ENCODE measurements at places on chromosomes 2 and 18. TPM values are rescaled to one million over a fixed set of nuclear protein-coding genes. Genes with fewer than 3 reads are reported as not detected.

- H3K27me3 ChIP-seq, result no peaks in the 10 kb centered on the region
- H3K27ac ChIP-seq, result no peak overlapping the region
- H3K4me1 ChIP-seq, result no peaks in the 10 kb centered on the region
- DNase-seq, result no peak
- no peak overlapping the region for H3K4me3 ChIP-seq
Measured at GRCh38 chr2:149686136-149687051, 98.8 kb upstream of the MMADHC start.

- no peak for DNase-seq
- H3K27ac ChIP-seq, result no peak overlapping the region
- H3K36me3 ChIP-seq, result peaks cover 92% of the 10 kb centered on the region
- H3K4me3 ChIP-seq, result no peak overlapping the region
- H3K4me1 ChIP-seq, result no peaks in the 10 kb centered on the region
Measured at GRCh38 chr2:15603948-15604347, 12.3 kb downstream of the DDX1 start.

Gene MROH2A
- not detected for polyA plus RNA-seq

Gene CNGA3
- not detected for polyA plus RNA-seq

GRCh38 chr2:235493775-235494715 is at the start of gene AGAP1:
TSS of gene AGAP1 (plus strand) at chr2:235494043.
- H3K27me3 ChIP-seq, result no peaks in the 10 kb centered on the region
- H3K4me3 ChIP-seq, result no peak within 1 kb of the TSS
- DNase-seq, result no peak
- no peak within 1 kb of the TSS for H3K27ac ChIP-seq
- no peaks in the 10 kb centered on the region for H3K36me3 ChIP-seq

DNA sequence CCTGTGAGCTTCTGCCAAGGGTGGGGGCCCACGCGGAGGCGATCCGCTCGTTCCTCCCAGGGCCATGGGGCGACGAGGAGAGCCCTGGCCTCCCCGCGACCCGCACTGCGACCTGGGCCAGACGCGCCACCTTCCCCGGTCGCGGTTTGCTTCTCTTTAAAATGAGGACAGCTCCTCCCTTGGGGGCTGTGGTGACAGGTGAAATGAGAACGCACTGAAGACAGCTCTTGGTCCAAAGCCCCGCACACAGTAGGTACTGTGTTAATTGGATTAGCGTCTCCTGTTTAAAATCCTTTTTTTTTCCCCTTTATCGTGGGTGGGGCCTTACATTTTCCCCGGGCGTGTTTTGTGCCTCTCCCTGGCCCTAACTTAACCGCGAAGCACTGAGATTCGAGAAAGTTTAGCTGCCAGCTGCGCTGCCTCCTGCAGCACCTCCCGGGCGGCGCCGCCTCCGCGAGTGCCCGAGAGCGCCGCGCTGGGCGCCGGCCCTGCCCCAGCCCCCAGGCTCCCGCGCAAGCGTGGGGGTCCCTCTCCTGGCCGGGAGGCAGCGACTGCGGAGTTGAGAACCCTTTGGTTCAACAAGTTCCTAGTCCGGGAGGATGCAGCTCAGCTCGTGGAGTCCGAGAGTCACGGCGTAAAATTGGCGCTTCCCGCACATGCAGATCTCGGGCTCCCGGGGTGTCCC is 1.1 kb downstream of the HPCAL1 start:
- H3K4me3 ChIP-seq, result peak overlapping the region; percentile 67
- no peaks in the 10 kb centered on the region for H3K27me3 ChIP-seq
- H3K4me1 ChIP-seq, result peaks cover 39% of the 10 kb centered on the region
- no peaks in the 10 kb centered on the region for H3K36me3 ChIP-seq
- no peak overlapping the region for H3K27ac ChIP-seq

Gene IL37
- not detected for polyA plus RNA-seq

GRCh38 chr18:56568986-56569385 is 69.4 kb downstream of the TXNL1 start:
- no peaks in the 10 kb centered on the region for H3K27me3 ChIP-seq
- H3K27ac ChIP-seq, result no peak overlapping the region
- no peaks in the 10 kb centered on the region for H3K4me1 ChIP-seq
- no peak for DNase-seq

- DNase-seq, result no peak
- H3K4me3 ChIP-seq, result no peak overlapping the region
- no peaks in the 10 kb centered on the region for H3K36me3 ChIP-seq
- H3K27ac ChIP-seq, result no peak overlapping the region
Measured at GRCh38 chr2:141058556-141058955, 1072.3 kb downstream of the LRP1B start.

- no peak overlapping the region for H3K27ac ChIP-seq
- no peaks in the 10 kb centered on the region for H3K4me1 ChIP-seq
- H3K27me3 ChIP-seq, result no peaks in the 10 kb centered on the region
- no peak overlapping the region for H3K4me3 ChIP-seq
- peaks cover 57% of the 10 kb centered on the region for H3K36me3 ChIP-seq
Measured at GRCh38 chr2:135150725-135151124, 98.6 kb downstream of the RAB3GAP1 start.

GRCh38 chr2:15633971-15634346 is 42.3 kb downstream of the DDX1 start:
- H3K4me3 ChIP-seq, result no peak overlapping the region
- no peak for DNase-seq
- H3K27ac ChIP-seq, result no peak overlapping the region
- no peaks in the 10 kb centered on the region for H3K27me3 ChIP-seq
- peaks cover 48% of the 10 kb centered on the region for H3K36me3 ChIP-seq
- H3K4me1 ChIP-seq, result no peaks in the 10 kb centered on the region

- DNase-seq, result no peak
- H3K4me1 ChIP-seq, result no peaks in the 10 kb centered on the region
- H3K36me3 ChIP-seq, result no peaks in the 10 kb centered on the region
- no peaks in the 10 kb centered on the region for H3K27me3 ChIP-seq
- H3K27ac ChIP-seq, result no peak overlapping the region
- H3K4me3 ChIP-seq, result no peak overlapping the region
Measured at GRCh38 chr18:10010611-10011015, 96.8 kb downstream of the VAPA start.

DNA sequence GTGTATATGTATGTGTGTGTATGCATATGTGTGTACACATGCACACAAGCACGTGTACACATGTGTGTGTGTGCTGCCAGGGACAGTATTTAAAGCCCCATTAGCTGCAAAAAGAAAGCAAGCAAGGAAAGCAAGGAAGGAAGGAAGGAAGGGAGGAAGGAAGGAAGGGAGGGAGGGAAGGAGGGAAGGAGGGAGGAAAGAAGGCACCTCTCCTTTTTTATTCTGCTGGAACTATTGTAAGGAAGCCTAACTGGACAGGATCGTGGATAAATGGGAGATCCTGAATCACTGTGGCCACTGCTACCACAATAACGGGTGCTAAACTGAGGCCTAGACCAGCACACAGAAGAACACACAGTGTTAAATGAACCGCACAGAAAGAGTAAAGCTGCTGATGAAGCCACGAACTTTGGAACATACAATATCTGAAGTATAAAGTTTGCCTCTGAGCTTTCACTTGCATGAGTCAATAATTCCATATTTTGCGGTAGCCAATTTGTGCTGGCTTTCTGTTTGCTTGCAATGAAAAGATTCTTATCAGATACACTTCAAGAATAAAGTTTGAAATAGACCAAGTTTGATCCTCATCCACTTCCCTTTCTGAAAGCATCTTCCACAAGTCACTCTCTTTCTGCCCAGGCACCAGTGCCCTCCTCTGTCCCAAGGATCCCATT is 15.5 kb downstream of the CACNB4 start:
- no peaks in the 10 kb centered on the region for H3K36me3 ChIP-seq
- H3K4me1 ChIP-seq, result no peaks in the 10 kb centered on the region
- H3K27ac ChIP-seq, result no peak overlapping the region
- no peak overlapping the region for H3K4me3 ChIP-seq
- no peak for DNase-seq

- peak overlapping the region; percentile 95 for H3K4me3 ChIP-seq
- peak overlapping the region; percentile 93 for H3K27ac ChIP-seq
- no peaks in the 10 kb centered on the region for H3K36me3 ChIP-seq
- peaks cover 10% of the 10 kb centered on the region for H3K4me1 ChIP-seq
Measured at GRCh38 chr2:201642086-201642578, 1.2 kb downstream of the TMEM237 start.

- H3K36me3 ChIP-seq, result no peaks in the 10 kb centered on the region
- H3K4me3 ChIP-seq, result no peak overlapping the region
- no peaks in the 10 kb centered on the region for H3K4me1 ChIP-seq
- no peak for DNase-seq
- no peak overlapping the region for H3K27ac ChIP-seq
- no peaks in the 10 kb centered on the region for H3K27me3 ChIP-seq
Measured at GRCh38 chr18:38010971-38011857, 445.6 kb upstream of the CELF4 start.

Gene OTOF
- polyA plus RNA-seq, result not detected

Gene RMDN2
- polyA plus RNA-seq, result 6.8 TPM

Gene PLA2R1
- not detected for polyA plus RNA-seq

- no peak overlapping the region for H3K4me3 ChIP-seq
- no peaks in the 10 kb centered on the region for H3K36me3 ChIP-seq
- no peak overlapping the region for H3K27ac ChIP-seq
- H3K27me3 ChIP-seq, result no peaks in the 10 kb centered on the region
- no peaks in the 10 kb centered on the region for H3K4me1 ChIP-seq
- DNase-seq, result no peak
Measured at GRCh38 chr2:163713534-163714311, 22.1 kb downstream of the FIGN start.

Gene CDK15
- not detected for polyA plus RNA-seq

- H3K4me1 ChIP-seq, result no peaks in the 10 kb centered on the region
- no peaks in the 10 kb centered on the region for H3K27me3 ChIP-seq
- no peak overlapping the region for H3K27ac ChIP-seq
- DNase-seq, result no peak
- H3K4me3 ChIP-seq, result no peak overlapping the region
Measured at GRCh38 chr2:231111987-231112386, 12.9 kb downstream of the HTR2B start.

- no peaks in the 10 kb centered on the region for H3K4me1 ChIP-seq
- no peak overlapping the region for H3K27ac ChIP-seq
- H3K36me3 ChIP-seq, result no peaks in the 10 kb centered on the region
- no peak for DNase-seq
Measured at GRCh38 chr18:69538849-69539248, 138.2 kb downstream of the DOK6 start.

DNA sequence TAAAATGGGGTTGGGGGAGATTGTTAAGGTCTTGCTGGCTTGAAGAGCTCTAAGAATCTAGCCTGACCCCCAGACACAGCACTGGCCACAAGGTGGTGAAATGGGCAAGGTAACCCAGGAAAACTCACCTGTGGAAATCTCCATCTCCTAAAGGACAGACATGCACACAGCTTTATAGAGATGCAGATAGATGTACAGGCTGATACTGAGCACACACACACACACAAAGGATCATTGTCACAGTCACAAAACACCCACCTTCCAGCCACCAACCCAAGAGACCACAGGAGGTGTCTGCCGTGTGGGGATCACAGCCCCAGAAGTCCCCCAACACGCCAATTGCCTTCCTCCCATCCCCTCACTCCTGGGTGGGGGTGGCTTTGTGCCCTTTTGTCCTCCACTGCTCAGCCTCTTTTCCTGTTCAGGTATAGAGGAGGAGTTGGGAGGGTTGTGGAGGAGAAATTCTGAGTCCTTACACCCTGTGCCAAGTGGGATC is 3.2 kb upstream of the CYP26B1 start:
- H3K27ac ChIP-seq, result no peak overlapping the region
- peaks cover 30% of the 10 kb centered on the region for H3K4me1 ChIP-seq
- no peaks in the 10 kb centered on the region for H3K36me3 ChIP-seq
- H3K27me3 ChIP-seq, result no peaks in the 10 kb centered on the region
- H3K4me3 ChIP-seq, result no peak overlapping the region

GRCh38 chr2:162963156-162963555 is 124.6 kb upstream of the KCNH7 start:
- DNase-seq, result no peak
- H3K36me3 ChIP-seq, result no peaks in the 10 kb centered on the region
- H3K27ac ChIP-seq, result no peak overlapping the region
- H3K4me3 ChIP-seq, result no peak overlapping the region
- no peaks in the 10 kb centered on the region for H3K4me1 ChIP-seq

Gene KCNK3
- not detected for polyA plus RNA-seq

- H3K27me3 ChIP-seq, result no peaks in the 10 kb centered on the region
- no peaks in the 10 kb centered on the region for H3K36me3 ChIP-seq
- H3K4me3 ChIP-seq, result no peak overlapping the region
- no peak overlapping the region for H3K27ac ChIP-seq
Measured at GRCh38 chr18:24727685-24728084, 267.2 kb downstream of the HRH4 start.

DNA sequence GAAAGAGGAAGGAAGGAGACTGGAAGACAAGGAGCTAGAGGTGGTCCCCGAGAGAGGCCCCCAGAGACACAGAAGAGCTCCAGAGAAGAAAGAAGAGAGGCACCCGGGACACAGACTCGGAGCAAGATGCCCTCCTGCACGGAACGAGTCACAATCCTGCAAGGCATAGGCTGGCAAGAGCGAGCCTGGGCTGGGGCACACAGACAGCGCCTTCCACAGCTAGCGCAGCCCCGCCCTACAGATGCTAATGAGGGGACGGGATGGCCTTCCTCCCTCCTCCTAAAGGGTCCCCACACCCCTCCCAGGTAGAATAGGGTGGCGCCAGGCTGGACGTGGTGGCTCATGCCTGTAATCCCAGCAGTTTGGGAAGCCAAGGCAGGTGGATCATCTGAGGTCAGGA is 19.8 kb upstream of the GPR17 start:
- no peak overlapping the region for H3K4me3 ChIP-seq
- peaks cover 84% of the 10 kb centered on the region for H3K4me1 ChIP-seq
- H3K36me3 ChIP-seq, result no peaks in the 10 kb centered on the region
- no peaks in the 10 kb centered on the region for H3K27me3 ChIP-seq

DNA sequence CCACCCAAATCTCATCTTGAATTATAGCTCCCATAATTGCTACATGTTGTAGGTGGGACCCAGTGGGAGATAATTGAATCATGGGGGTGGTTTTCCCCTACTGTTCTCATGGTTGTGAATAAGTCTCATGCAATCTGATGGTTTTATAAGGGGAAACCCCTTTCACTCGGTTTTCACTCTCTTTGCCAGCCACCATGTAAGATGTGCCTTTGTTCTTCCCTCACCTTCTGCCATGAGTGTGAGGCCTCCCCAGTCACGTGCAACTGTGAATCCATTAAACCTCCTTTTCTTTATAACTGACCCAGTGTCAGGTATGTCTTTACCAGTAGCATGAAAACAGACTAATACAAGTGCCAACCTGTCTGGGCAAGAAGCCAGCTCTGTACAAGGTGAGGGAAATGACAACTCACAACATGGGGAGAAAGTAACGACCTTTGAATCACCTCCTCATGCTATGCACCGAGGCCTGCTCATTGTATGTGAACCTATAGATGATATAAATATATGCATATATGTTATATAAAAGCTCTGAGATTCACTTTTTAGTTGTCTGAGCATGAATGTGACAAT is 162.2 kb downstream of the ALPK2 start:
- peaks cover 3% of the 10 kb centered on the region for H3K27me3 ChIP-seq
- no peak overlapping the region for H3K4me3 ChIP-seq
- H3K27ac ChIP-seq, result no peak overlapping the region
- H3K36me3 ChIP-seq, result no peaks in the 10 kb centered on the region

GRCh38 chr2:100043891-100044255 is 98.5 kb downstream of the AFF3 start:
- H3K36me3 ChIP-seq, result peaks cover 8% of the 10 kb centered on the region
- H3K27me3 ChIP-seq, result no peaks in the 10 kb centered on the region
- peaks cover 9% of the 10 kb centered on the region for H3K4me1 ChIP-seq
- H3K27ac ChIP-seq, result no peak overlapping the region

Gene AMER3
- not detected for polyA plus RNA-seq

All from B cell (primary cell).